Breast epithelium (tissue), 4 donors: ENCODE measurements at places on chromosomes 2 and 18. TPM values are rescaled to one million over a fixed set of nuclear protein-coding genes. Genes with fewer than 3 reads are reported as not detected.

GRCh38 chr2:98359986-98360385 is 13.7 kb downstream of the CNGA3 start:
- no peaks in the 10 kb centered on the region for H3K27me3 ChIP-seq
- no peaks in the 10 kb centered on the region for H3K36me3 ChIP-seq
- no peak overlapping the region for H3K4me3 ChIP-seq

GRCh38 chr2:204628926-204629712 is 83.8 kb downstream of the PARD3B start:
- DNase-seq, result no peak
- H3K27me3 ChIP-seq, result no peaks in the 10 kb centered on the region
- no peaks in the 10 kb centered on the region for H3K4me1 ChIP-seq
- H3K27ac ChIP-seq, result no peak overlapping the region
- H3K4me3 ChIP-seq, result no peak overlapping the region

The TMEM182 gene
- total RNA-seq, result 2.2 TPM

GRCh38 chr18:12907258-12907925 is 23.4 kb upstream of the PTPN2 start:
- no peak for DNase-seq
- H3K4me1 ChIP-seq, result no peaks in the 10 kb centered on the region
- H3K4me3 ChIP-seq, result no peak overlapping the region
- H3K27me3 ChIP-seq, result peaks cover 8% of the 10 kb centered on the region

DNA sequence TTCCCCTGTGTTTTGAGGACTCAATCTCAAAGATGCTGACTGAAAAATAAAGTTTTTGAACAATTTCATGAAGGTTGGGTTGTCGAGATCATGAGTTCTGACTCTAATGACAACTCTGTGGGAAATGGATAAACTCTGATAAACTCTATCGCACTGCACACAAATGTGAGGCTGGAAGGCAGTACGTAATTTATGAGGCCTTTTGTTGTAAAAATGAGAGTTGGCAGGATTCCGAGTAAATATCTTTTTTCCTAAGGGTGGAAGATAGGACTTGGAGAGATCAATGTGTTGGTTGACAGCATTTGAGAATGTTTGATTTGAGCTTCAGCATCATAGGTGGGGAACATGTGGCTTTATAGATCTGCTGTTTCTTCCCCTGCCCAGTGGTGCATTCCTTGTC is 90.4 kb downstream of the SPTBN1 start:
- DNase-seq, result no peak
- H3K4me3 ChIP-seq, result no peak overlapping the region
- H3K27ac ChIP-seq, result peak overlapping the region; percentile 70

DNA sequence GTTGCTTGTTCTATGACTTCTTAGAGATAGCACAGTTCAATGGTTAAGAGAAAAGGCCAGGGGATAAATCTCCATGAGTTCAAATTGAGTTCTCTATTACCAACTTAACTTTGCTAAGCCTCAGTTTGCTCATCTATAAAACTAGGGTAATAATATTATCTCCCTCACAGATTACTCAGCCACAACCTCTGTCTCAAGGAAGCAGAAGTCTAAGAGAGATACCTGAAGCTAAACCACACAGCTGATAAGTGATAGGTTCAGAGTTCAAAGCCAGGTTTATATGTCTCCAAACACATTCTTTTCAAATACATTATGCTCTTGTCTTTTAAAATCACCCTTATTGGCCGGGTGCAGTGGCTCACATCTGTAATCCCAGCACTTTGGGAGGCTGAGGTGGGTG is 287.7 kb downstream of the NBAS start:
- no peak for DNase-seq
- H3K27ac ChIP-seq, result no peak overlapping the region
- H3K27me3 ChIP-seq, result no peaks in the 10 kb centered on the region
- peaks cover 4% of the 10 kb centered on the region for H3K36me3 ChIP-seq

DNA sequence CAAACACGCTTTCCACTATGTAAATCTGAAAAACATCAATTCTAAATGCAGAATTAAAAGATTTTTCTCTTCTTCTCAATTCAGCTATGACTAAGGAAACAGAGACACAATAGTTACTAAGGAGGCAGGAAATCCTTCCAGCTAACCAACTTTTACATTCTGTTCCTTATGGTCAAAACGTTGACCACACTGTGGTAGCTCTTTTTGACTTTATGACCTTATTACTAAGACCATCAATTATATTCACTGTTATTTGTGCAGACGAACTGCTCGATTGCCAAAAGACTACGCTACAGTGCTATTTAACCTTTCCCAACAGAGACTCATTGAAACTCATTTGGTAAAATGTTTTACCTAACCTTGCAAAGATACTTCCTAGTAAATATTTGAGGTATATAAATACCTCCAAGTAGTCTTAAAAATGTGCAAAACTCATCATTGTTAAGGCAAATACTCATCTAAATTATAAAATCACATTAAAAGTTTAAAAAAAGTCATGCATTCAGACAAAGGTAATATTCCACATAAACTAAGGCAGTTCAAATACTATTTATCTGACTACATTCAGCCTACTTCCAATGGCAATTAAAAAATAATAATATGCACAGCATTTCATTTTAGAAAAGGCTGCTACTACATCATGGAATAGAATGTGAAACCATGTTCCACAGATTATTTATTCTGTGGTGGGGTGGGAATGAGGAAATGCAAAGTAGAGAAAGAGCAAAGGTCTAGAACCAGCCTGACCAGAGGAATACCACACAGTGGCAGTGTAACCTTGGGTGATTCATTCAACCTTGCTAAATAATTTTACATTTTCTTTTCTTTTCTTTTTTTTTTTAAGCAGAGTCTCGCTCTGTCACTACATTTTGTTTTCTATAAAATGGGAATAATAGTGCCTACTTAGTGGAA is 139.9 kb downstream of the THADA start:
- peaks cover 17% of the 10 kb centered on the region for H3K4me1 ChIP-seq
- H3K27ac ChIP-seq, result peak overlapping the region; percentile 2
- no peaks in the 10 kb centered on the region for H3K36me3 ChIP-seq
- H3K27me3 ChIP-seq, result no peaks in the 10 kb centered on the region

GRCh38 chr2:235670974-235671787 is 177.3 kb downstream of the AGAP1 start:
- peaks cover 2% of the 10 kb centered on the region for H3K4me1 ChIP-seq
- no peaks in the 10 kb centered on the region for H3K27me3 ChIP-seq
- DNase-seq, result no peak
- peak overlapping the region; percentile 58 for H3K4me3 ChIP-seq
- H3K27ac ChIP-seq, result no peak overlapping the region

The DIPK1C gene
- total RNA-seq, result 0.16 TPM

GRCh38 chr2:202780514-202781021 is 91.0 kb downstream of the ICA1L start:
- DNase-seq, result no peak
- no peak overlapping the region for H3K4me3 ChIP-seq
- no peaks in the 10 kb centered on the region for H3K4me1 ChIP-seq
- H3K27ac ChIP-seq, result no peak overlapping the region
- H3K27me3 ChIP-seq, result no peaks in the 10 kb centered on the region
- no peaks in the 10 kb centered on the region for H3K36me3 ChIP-seq

The SPP2 gene
- total RNA-seq, result not detected

The SIGLEC15 gene
- total RNA-seq, result 1.5 TPM

DNA sequence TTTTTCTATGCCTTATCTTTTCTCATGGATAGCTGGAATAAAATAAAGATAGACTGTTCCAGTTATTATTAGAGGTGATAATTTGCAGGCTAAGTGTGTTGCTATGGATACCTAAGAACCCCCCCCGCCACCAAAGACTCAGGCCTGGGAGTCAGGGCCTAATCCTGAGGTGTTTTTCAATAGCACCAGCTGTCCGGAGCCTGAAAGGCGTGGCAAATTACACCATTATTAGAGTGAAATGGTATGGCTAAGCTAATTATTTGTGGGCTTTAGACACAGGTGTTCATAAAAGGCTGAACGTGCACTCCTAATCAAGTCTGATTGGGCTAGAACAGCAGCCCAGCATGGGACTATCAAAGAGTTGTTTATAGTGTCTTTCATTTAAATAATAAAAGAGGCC is 293.2 kb upstream of the DCC start:
- H3K27ac ChIP-seq, result no peak overlapping the region
- no peaks in the 10 kb centered on the region for H3K36me3 ChIP-seq
- no peaks in the 10 kb centered on the region for H3K4me1 ChIP-seq
- H3K4me3 ChIP-seq, result no peak overlapping the region

The YES1 gene
- 136 TPM for total RNA-seq

DNA sequence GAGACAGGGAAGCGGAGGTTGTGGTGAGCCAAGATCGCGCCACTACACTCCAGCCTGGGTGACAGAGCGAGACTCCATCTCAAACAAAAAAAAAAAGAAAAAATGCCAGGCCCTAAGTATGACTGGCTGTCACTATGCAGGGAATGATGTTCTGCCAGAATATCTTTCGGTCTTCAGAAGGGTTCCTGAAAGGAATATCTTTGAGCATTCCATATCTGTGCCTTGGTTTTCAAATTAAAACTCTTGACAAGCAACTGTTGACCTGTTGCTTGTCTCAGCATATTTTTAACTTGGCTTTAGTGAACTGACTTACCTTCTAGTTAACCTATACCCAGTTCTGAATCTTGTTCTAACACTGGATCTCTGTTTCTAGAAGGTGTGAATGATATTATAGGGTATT is 953.2 kb upstream of the FAM98A start:
- no peak overlapping the region for H3K4me3 ChIP-seq
- no peaks in the 10 kb centered on the region for H3K27me3 ChIP-seq
- no peaks in the 10 kb centered on the region for H3K4me1 ChIP-seq
- DNase-seq, result no peak
- H3K27ac ChIP-seq, result no peak overlapping the region
- no peaks in the 10 kb centered on the region for H3K36me3 ChIP-seq

The ATOH8 gene
- total RNA-seq, result 167 TPM

- H3K4me3 ChIP-seq, result no peak overlapping the region
- H3K27ac ChIP-seq, result no peak overlapping the region
- no peaks in the 10 kb centered on the region for H3K36me3 ChIP-seq
- DNase-seq, result no peak
- no peaks in the 10 kb centered on the region for H3K27me3 ChIP-seq
Measured at GRCh38 chr2:39583781-39584180, 81.9 kb upstream of the TMEM178A start.

The ASB1 gene
- total RNA-seq, result 18.4 TPM

- H3K4me1 ChIP-seq, result no peaks in the 10 kb centered on the region
- peak overlapping the region; percentile 50 for H3K27ac ChIP-seq
- no peak overlapping the region for H3K4me3 ChIP-seq
- DNase-seq, result peak; percentile 55
- H3K27me3 ChIP-seq, result no peaks in the 10 kb centered on the region
Measured at GRCh38 chr2:232885264-232885961, 15.3 kb downstream of the SNORC start.

DNA sequence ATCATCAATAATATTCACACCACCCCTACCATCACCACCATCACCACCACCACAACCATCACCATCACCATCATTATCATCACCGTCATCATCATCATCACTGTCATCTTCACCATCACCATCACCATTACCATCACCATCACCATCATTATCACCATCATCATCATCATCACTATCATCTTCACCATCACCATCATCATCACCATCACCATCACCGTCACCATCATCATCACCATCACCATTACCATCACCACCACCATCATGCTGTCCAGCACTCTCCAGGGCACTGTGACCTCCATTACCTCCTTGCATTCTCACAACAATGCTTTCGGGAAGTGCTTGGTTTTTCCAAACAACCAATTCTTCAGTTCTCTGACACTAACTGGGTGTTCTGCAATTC is 13.1 kb upstream of the TEX44 start:
- no peak for DNase-seq
- no peaks in the 10 kb centered on the region for H3K4me1 ChIP-seq
- H3K27me3 ChIP-seq, result no peaks in the 10 kb centered on the region
- no peaks in the 10 kb centered on the region for H3K36me3 ChIP-seq
- no peak overlapping the region for H3K4me3 ChIP-seq
